HepG2 (cell line): ENCODE measurements at places on chromosomes 16 and 17.

GRCh38 chr16:80459331-80459777 lies 81.4 kb upstream of the DYNLRB2 start:
- no peak for DNase-seq

- DNase-seq = no peak
Measured at GRCh38 chr17:78324391-78325075, 35.3 kb downstream of the SOCS3 start.

DNA sequence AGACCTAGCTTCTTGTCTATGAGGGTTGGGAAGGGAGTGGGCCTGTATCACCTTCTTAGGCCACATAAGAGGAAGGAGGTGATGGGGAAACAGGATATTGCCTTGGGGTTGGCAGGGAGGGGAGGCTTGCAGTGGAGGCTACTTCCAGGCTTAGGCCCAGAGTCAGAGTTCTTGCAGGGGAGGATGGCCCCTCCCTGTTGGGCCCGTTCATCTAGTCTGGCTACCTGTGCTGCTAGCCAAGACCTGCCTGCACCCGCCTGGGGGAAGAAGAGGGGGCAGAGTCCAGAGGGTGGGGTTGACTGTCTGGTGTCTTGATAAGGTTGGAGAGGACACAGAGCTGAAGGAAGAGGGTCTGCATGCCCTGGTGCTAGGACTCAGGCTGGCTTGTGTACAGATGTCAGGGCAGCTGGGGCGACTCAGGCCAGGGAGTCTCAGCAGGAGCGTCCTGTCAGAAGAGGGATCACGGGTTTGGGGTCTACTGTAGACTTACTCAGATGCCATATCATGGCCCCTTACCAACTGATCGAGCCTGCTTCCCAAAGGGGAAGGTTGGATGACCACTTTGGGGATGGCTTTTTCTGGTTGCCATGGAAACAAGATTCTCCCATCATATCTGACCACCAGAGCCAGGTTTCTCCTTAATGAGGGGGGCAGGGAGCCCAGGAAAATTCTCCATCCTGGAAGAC lies 5.3 kb downstream of the KDM6B start:
- no peak for DNase-seq

- DNase-seq = no peak
Measured at GRCh38 chr16:11114366-11115164, 141.4 kb downstream of the SOCS1 start.

DNA sequence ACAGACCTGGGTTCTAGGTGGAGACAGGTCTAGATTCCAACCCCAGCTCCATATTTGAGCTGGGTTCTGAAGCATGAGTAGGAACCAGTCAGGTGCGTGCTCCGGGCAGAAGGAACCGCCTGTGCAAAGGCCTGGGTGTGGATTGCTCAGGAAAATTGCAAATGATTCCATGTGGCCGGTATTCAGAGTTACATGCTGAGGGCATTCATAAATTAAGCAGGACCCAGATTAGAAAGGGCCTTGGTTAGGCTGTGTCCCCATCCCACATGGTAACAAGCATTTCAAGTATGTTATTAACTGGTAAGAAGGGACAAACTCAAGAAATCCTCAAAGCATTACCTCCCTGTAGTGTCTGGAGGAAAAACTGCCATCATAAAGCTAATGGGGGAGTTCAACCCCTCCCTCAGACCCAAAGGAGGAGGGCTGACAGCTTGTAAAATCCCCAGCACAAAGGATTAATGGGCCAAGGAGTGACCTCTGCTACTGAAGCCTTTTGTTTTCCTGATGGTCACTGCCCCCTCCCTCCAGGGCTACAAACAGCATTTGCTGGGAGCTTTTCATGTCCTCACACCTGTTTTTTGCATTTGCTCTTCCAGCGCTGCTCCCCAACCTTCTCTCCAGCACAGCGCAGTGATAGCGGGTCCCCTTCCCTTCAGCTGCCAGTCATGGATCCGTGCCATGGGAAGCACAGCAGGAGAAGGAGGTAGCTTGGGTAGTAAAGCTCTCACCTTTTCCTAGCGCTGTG lies 218.0 kb downstream of the C16orf95 start:
- DNase-seq = no peak

DNA sequence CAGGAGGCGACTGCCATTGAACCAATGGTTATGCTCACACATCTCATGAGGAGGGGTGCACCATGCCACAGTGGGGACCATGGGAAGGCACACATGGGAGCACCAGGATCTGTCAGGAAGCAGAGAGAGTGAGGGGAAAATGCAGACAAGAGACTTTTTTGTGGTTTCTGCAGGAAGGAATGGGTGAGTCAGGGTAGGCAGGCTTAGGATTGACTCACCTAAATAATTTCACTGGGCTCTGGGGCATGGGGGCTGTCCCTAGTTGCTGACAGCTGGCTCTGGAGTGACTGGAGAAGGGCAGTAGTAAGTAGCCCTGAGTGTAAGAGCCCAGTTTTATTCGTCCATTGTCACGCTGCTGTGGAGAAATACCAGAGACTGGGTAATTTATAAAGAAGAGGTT lies 202.4 kb downstream of the AXIN2 start:
- DNase-seq = no peak

DNA sequence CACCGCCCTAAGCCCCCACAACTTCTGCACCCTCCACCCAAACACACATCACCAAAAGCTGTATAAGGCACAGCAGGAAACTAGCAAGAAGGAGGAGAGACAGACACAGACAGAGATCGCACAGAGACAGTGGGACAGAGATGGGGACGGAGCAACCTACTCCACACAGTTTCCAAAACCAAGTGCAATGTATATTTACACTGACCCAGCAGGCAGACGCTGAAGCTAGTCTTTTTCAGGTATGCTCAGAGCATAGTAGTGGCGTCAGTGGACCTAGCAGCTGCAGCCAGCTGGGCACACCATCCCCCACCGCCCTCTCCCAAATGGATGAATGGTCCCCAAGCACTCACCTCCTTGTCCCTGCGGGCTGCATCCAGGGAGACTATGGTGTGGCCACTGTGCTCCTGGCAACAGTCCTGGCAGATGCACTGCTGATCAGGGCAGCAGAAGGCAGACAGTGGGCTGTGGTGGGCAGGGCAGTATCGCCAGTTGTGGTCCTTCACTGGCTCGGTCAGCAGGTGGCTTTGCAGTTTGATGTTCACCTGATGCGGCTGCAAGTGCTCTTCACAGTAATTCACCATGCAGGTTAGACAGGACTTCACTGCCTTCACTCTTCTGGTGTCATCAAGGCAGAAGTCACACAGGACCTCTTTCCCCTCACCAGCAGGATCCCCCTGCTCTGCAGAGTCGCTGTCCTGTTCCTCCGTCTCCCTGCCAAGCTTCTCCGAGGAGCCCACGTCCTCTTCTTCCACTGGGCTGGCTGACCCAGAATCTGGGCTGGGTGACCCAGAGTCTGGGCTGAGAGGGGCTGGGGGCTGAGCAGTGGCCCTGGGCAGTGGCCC lies 31.5 kb upstream of the FBXW10B start:
- no peak for DNase-seq

DNA sequence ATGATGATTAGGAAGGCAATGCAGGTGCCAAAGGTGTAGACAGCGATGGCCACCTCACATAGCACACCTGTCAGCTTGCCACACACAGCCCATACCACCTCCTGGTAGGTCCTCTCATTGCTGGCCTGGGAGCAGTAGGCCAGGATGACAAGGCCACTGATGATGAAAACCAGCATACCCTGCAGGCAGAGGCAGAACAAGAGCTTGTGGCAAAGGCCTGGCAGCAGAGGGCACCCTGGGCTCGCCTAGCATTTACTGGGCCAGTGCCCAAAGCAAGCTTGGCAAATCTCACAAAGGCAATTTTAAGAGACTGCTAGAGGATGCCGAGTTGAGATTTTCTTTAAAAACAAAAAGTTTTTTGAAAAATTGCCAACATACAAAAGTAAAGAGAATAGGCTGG lies 5.9 kb downstream of the SLC38A7 start:
- DNase-seq = no peak

- no peak for DNase-seq
Measured at GRCh38 chr16:14109077-14109775, 38.1 kb downstream of the MRTFB start.

- no peak for DNase-seq
Measured at GRCh38 chr17:78729641-78730040, 52.4 kb downstream of the CYTH1 start.

DNA sequence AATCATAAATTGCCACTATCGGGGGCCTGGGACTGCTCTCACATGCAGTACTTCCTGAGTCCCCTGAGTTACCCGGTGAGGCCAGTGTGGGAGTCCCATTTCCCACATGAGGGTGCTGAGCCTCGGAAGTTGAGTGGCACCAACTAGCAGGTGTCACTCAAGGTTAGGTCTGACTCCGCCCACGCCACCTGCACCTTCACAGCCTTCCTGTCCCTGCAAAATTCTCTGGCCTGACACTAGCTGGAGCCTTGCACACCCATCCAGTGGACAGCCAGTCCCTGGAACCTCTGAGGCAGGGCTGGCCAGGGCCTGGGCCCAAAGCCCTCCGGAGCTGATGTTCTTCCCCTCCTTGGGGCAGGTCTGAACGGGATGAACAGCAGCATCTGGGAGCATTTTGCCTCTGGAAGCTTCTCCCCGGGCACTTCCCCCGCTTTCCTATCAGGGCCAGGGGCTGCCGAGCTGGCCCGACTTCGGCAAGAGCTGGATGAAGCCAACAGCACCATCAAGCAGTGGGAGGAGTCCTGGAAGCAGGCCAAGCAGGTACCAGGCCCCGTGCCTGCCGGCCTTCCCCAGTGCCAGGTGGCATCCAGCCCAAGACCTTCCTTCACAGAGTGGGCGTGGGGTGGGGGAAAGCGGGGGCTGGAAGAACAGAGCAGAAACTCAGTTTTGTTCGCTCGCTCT lies 21.9 kb downstream of the UNC13D start:
- DNase-seq = no peak

- DNase-seq = peak; percentile 29
Measured at GRCh38 chr17:63881935-63882601, at the start of gene GH2. TSS of gene GH2 (minus strand) at chr17:63881944. CDS start at chr17:63881801, 143 bp downstream.

- DNase-seq = no peak
Measured at GRCh38 chr17:2050300-2051060, 4.4 kb upstream of the HIC1 start.

GRCh38 chr17:18300725-18301480 lies 13.9 kb downstream of the TOP3A start:
- DNase-seq = no peak

DNA sequence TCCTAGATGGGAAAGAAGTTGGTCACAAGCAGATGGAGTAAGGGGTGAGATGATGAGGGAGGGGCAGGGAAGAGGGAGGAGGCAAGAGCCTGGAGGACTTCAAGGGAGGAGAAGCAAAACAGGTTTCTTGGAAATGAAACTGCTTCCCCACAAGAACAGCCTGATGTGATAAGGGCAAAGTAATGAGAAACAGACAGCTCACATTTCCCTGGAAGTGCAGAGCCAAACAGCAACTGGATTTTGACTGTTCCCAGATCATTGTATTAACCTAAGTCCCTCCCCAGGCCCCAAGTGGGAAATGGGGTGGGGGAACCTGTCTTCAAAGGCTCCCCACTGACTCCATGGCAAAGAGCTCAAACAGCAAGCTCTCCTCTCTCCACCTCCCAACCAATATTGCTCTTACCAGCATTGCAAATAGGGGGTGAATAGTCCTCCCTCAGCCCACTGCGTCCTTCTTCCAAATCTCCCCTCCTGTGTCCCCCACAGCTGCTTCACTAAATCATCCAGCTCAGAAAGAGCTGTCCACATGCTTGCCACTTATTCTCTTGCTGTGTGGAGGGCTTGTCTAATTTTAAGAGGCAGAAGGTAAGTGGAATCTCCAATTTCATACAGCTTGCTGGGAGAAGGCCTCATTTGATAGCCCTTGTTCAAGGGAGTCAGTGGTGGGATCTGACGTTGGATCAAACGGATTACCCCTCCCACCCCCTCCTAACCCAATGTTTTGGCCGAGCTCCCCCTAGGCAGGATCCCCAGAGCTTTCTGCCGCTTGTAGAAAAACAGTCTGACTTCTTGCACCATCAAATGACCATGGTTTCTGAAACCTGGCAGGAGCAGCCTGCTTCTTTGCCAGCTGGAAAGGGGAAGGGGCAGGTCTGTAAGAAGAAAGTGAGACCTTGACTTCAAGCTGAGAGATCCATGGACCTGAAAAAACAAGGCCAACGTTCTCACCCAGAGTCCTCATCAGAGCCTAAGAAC lies 56.3 kb upstream of the SMIM36 start:
- DNase-seq = no peak

DNA sequence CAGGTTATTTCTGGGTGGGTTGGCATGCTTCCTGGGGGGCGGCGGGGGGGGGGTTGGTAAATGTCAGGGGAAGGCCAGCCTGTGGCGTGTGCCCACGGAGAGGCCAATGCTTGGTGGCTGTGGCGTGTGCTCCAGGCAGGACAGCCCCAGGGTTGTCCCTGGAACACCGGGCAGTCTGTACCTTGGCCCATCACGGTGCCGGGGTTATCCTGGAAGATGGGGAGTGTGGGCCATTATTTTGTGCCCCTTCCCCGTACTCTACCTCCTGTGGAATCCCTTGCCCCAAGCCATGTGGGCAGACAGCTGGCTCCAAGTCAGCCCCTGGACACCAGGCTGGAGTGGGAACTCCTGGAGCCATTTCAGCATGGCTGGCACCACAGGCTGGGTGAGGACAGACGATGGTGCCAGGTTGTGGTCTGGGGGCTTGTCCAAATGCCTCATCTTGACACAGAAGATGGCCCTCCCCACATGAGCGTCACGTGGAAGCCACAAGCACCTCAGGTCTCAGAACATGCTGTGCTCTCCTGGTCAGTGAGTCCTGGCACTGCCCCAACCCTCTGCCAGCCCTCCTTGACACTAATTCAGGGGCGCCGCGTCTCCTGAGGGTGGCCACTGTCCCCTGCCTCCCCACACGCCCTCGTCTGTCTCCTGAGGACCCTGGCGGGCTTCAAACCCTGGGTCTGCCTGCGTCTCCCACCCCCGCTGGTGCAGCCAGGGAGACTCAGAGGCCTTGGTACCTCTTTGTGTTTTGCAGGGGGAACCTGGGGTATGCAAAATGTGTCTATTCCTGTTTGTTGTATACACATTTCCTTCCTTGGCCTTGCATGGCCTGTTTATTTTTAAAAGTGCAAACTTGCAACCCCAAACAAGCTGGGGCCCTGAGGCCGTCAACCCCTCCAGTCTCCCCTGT lies 4.3 kb downstream of the SLC16A3 start:
- DNase-seq = no peak
